ENCODE measurements at places on chromosomes 5 and 9. TPM values are rescaled to one million over a fixed set of nuclear protein-coding genes. Genes with fewer than 3 reads are reported as not detected.

DNA sequence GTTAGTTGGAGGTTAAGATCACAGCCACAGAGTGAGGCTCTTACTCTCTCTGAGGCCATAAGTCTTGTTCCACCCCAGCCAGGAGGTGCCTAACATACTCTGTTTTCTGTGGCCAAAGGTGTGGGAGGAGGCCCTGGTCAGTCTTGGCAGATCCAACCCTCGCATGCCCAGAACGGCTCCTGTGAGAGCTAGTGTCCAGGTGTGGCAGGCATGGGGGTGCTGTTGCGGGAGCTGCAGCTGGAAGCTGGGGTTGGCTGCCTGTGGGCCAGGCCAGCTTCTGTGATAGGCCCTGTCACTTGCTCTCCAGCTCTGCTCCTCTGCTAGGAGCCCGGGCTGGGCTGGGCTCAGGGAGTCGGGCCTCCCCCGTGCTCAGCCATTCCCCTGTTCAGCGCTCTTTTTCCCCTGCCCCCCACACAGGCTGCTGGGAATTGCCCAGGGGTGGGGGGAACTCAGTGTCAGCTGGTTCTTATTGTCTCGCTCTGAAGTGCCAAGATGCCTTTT is 31.6 kb downstream of the IER5L start:
- no peak for DNase-seq
- no peaks in the 10 kb centered on the region for H3K27me3 ChIP-seq
- peaks cover 48% of the 10 kb centered on the region for H3K4me1 ChIP-seq
- peaks cover 10% of the 10 kb centered on the region for H3K36me3 ChIP-seq
- no peak overlapping the region for H3K4me3 ChIP-seq
- H3K27ac ChIP-seq, result peak overlapping the region; percentile 87

DNA sequence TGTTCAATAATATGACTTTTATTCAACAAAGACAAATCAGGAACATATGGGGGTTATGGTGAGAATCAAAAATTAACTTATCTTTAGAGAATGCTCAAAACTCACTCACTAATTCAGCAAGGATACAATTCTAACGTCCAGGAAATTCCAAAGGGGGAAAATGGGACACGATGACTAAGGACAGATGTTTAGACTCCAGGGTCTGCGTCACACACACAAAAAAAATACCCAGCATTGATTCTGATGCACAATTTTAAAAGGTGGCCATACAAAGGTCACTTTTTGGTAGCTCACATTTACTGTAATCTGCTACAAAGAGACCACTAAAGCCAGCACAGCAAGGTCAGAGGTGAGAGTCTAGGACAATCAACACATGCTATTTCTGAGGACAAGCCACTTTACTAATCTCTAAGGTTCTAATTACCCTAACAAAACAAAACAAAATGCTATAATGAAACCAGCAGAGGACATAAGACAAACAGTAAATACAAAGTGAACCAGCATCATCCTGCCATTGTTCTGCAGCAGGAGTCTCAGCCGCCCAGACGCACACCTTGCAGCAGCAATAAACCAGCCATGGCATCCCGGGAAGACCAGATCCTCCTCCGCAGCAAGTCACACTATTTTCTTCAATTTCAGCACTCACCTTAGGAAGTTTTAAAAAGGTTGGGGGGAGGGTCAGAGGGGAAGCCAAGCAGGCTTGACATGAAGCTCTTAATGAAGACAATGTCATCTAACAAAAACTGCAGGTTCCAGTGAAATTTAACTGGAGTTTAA is 57.8 kb downstream of the TTC39B start:
- DNase-seq, result peak; percentile 15
- H3K4me3 ChIP-seq, result no peak overlapping the region
- H3K27ac ChIP-seq, result peak overlapping the region; percentile 54
- no peaks in the 10 kb centered on the region for H3K27me3 ChIP-seq
- no peaks in the 10 kb centered on the region for H3K36me3 ChIP-seq

DNA sequence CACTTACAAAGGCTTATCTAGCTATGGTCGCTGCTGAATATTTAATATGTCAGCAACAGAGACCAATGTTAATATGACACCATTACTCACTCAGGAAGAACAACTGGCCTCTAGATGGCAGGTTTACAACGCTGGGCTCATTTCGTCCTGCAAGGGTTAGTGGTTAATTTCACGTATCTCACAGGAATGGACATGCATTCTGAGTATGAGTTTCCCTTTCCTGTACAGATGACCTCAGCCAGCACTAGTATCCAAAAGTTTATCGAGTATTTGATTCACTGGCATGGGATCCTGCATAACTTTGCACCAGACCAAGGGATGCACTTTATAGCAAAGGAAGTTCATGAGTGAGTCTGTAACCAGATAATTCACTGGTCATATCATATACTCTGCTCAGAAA is 8.7 kb upstream of the TRPC7 start:
- H3K4me1 ChIP-seq, result peaks cover 2% of the 10 kb centered on the region
- H3K36me3 ChIP-seq, result no peaks in the 10 kb centered on the region
- H3K4me3 ChIP-seq, result no peak overlapping the region
- peaks cover 49% of the 10 kb centered on the region for H3K27me3 ChIP-seq
- DNase-seq, result peak; percentile 41

DNA sequence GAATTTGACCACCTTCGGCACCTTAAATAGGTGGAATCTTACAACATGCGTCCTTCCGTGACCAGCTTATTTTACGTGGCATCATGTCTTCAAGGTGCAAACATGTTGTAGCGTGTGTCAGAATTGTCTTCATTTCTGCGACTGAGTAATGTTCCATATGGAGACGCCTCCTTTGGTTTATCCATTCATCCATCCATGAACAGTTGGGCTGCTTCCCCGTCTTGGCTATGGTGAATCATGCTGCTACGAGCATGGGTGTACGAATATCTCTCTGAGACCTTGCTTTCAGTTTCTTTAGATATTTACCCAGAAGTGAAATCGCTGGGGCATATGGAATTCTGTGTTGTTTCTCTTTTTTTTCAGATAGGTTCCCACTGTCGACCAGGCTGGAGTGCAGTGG is 391.9 kb upstream of the IRX2 start:
- peaks cover 6% of the 10 kb centered on the region for H3K27me3 ChIP-seq
- H3K4me3 ChIP-seq, result no peak overlapping the region
- peaks cover 10% of the 10 kb centered on the region for H3K36me3 ChIP-seq
- no peak for DNase-seq
- no peak overlapping the region for H3K27ac ChIP-seq
- H3K4me1 ChIP-seq, result peaks cover 2% of the 10 kb centered on the region

DNA sequence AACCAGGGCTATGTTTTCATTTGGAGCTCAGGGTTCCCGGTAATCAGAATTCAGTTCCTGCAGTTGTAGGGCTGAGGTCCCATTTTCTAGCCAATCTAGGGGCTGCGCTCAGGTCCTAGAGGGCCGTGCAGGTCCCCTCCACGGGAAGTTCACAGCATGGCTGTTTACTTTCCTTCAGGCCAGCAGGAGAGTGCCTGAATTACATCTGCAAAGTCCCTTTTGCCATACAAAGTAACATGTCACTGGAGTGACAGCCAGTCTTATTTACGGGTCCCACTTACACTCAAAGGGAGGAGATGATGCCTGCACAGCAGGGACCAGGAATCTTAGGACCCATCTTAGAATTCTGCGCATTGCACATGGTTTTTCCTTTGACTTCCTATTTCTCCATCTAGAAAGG is 29.9 kb upstream of the TGFBI start:
- no peak for DNase-seq
- H3K4me1 ChIP-seq, result no peaks in the 10 kb centered on the region
- no peaks in the 10 kb centered on the region for H3K36me3 ChIP-seq
- H3K27ac ChIP-seq, result no peak overlapping the region
- no peaks in the 10 kb centered on the region for H3K27me3 ChIP-seq

GRCh38 chr5:157198277-157198986 is 17.8 kb downstream of the ITK start:
- no peak for DNase-seq
- H3K36me3 ChIP-seq, result no peaks in the 10 kb centered on the region
- H3K27me3 ChIP-seq, result no peaks in the 10 kb centered on the region
- H3K27ac ChIP-seq, result no peak overlapping the region

- H3K27me3 ChIP-seq, result no peaks in the 10 kb centered on the region
- H3K4me1 ChIP-seq, result no peaks in the 10 kb centered on the region
- H3K4me3 ChIP-seq, result no peak overlapping the region
- peak; percentile 48 for DNase-seq
- no peak overlapping the region for H3K27ac ChIP-seq
Observed at GRCh38 chr9:96232539-96233241, 69.3 kb downstream of the HSD17B3 start.

DNA sequence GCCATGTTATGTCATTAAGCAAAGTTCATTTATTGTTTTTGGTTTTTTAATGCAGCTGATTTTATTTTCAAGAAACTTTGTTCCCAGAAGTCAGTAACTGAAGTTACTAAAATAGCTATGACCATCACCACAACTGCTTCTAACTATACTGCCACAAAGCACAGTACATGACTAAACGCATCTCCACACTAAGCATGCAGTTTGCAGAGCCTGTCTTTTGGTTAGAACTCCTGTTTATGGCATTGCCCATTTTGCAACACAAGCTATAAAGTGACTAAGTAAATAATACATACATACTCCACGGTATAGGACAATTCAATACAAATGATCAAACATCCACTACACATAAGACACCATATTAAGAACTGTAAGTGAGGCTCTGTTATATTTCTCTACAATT is 109.7 kb downstream of the MLLT3 start:
- H3K27me3 ChIP-seq, result no peaks in the 10 kb centered on the region
- peaks cover 10% of the 10 kb centered on the region for H3K4me1 ChIP-seq
- DNase-seq, result no peak
- H3K27ac ChIP-seq, result no peak overlapping the region

- peaks cover 12% of the 10 kb centered on the region for H3K36me3 ChIP-seq
- H3K4me3 ChIP-seq, result no peak overlapping the region
- peak overlapping the region; percentile 60 for H3K27ac ChIP-seq
- no peak for DNase-seq
Observed at GRCh38 chr5:150783422-150783928, 4.9 kb downstream of the SMIM3 start.

- peaks cover 39% of the 10 kb centered on the region for H3K36me3 ChIP-seq
- no peak overlapping the region for H3K4me3 ChIP-seq
- no peaks in the 10 kb centered on the region for H3K27me3 ChIP-seq
- DNase-seq, result no peak
- H3K27ac ChIP-seq, result no peak overlapping the region
Observed at GRCh38 chr9:77426712-77427111, 221.4 kb downstream of the GNA14 start.

PTRH1 gene
- total RNA-seq, result 13.9 TPM

GCNT4 gene
- total RNA-seq, result 0.71 TPM

FAM169A gene
- total RNA-seq, result 61.1 TPM
